ENCODE measurements at places on chromosomes 2 and 18. TPM values are rescaled to one million over a fixed set of nuclear protein-coding genes. Genes with fewer than 3 reads are reported as not detected.

NEU4 gene
- total RNA-seq: 0.31 TPM

DNA sequence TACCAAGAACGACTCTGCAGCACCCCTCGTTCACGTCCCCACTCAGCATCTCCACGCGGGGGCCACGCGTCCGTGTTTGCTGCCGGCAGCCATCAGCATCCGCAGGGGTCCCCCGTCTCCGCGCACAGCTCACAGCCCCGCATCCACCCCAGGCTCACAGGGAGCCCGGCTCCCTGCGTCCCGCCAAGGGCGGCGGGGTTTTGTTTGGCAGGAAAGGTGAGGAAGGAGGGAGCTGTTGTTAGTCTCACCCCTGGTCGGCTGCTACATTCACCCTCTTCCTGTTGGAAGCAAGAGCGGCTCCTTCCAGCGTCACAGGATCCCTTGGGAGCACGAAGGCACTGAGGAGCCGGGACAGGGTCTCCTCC is 131.0 kb upstream of the CTDP1 start:
- DNase-seq: no peak

DNA sequence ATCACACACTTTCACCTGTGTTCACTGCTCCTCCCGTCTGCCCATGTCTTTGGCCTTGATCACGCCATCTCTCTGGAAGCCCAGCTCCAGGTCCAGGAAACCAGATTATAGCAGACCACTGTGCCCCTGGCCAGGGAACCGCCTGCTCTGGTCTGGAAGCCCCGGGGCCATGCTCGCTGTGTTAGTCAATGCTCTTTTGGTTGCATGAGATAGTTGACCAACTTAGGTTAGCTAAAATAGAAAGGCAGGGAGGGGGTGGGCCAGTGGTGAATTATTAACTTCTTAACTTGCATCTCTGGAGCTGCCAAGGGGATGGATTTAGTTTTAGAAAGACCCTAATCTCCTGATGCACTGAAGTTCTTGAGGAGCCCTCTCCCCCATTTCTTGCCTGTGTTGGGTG is 232.7 kb downstream of the AGAP1 start:
- DNase-seq: no peak

DNA sequence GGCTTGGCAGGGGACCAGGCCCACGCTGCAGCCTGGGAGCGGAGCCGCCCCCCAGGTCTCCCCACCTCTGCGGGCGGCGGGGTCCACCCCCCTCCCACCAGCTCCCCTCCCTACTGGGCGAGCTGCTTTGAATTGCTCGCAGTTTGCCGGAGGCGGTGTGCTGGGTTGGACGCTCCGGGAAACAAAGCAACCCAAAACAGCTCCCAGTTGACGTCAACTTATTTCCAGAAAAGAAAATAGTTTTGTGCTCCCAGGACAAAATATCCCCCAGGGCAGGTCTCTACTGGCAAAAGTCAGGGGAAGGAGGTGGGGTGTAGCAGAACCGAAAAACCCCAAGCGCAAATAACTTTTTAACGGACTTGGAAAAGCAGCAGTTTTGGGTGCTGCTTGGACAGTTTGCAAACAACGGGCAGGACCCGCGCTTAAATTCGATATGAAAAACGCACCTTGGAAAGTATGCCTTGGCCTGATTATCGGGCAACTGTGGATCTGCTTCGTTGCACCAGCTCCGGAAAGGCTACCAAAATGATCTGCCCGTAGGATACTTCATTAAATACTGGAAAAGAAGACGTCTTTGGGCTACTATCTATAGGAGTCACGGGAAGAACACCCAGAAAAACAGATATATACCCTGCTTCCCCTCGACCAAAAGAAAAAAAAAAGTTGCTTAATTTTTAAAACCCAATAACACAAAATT is 2.8 kb upstream of the KCTD1 start:
- DNase-seq: no peak

CPS1 gene
- total RNA-seq: 1.2 TPM

DNA sequence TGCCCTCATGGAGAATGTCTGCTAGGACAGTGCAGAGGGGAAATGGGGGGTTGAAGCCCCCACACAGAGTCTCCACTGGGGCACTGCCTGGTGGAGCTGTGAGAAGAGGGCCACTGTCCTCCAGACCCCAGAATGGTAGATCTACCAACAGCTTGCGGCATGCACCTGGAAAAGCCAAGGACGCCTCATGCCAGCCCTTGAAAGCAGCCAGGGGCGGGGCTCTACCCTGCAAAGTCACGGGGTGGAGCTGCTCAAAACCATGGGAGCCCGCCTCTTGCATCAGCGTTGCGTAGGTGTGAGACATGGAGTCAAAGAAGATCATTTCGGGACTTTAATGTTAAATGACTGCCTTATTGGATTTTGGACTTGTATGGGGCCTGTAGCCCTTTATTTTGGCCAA is 157.6 kb downstream of the DSEL start:
- DNase-seq: no peak

GRCh38 chr2:54666634-54667265 is 56.7 kb upstream of the EML6 start:
- DNase-seq: no peak

FEV gene
- total RNA-seq: not detected

DNA sequence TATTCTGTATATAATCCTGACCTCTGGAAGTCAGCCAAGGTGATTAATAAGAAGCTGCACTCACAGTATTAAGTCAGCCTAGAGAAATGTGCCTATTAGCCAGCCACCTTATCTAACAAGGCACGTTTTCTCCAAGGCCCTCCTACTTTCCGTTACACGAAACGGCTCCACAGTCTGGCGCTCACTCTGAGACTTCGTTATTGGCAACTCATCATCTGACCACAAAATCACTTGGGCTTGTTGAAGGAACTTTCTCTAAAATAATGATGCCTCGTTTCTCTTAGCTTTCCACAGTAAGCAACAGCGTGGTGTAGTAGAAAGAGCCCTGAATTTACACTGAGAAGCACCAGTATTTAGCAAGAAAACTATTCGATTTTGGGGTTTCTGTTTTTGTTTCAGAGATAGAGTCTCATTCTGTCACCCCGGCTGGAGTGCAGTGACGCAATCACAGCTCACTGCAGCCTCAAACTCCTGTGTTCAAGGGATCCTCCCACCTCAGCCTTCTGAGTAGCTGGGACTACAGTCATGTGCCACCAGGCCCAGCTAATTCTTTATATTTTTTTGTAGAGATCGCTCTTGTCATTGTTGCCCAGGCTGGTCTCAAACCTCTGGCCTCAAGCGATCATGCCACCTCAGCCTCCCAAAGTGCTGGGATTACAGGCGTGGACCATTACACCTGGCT is 53.6 kb upstream of the SLC14A1 start:
- DNase-seq: peak; percentile 68

DNA sequence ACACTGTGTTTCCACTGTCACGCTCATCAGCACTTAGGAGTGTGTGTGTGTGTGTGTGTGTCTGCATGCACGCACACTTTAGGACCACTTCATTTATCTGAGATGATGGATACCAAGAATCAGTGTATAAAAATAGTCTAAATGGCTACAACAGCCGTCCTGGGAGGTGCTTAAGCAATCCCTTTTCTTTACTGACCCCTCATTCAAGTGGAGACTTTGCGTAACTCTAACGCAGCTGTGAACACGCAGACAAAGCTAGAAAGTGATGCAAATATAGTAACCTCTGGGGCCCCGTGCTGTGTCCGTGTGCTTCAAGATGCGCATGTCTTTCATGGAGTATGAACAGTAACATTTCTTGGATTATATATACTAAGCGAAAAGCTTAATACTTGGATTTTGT is 40.4 kb upstream of the RBM44 start:
- DNase-seq: no peak

DNA sequence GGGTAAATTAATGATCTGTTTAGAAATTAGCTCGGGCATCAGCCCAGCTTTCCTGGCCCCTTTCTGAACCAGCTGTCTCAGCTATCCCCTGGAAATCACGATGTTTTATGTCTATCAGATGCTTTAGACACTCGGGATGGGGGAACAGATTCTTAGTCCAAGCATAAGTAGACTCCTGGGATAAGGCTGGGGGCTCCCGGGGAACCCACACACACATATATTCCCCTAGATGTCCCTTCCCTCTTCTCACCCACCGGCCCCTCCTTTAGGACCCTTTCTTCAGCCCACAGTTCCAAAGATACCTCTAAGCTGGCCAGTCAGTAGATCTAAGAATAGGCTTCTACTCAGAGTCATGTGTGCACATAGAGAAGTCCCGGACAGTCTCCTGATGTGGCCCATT is 151.5 kb upstream of the COPS8 start:
- DNase-seq: no peak

- no peak for DNase-seq
These were observed 125.8 kb downstream of the GALNT14 start for GRCh38 chr2:31012406-31012805.

CXXC1 gene
- total RNA-seq: 136 TPM

DNA sequence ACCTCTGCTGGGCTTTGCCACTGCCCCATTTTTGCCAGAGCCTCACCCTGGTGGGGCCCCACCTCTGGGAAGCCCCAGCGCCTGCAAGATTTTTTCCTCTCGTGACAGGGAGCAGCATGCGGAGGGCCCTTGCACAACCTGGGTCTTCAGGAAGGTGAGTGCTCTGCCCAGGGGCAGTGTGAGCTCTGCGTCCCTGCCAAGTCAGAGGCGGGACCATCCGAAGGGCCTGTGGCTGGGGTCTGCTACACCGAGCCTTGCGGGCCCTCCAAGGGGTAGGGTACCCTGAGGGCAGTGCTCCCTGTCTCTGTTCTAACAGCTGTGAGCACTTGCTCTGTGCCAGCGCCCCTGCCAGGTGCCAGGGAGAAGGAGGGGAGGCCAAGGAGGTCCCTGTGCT is 5.8 kb upstream of the ODC1 start:
- no peak for DNase-seq

- DNase-seq: no peak
These were observed 113.1 kb downstream of the ICOS start for GRCh38 chr2:204049635-204050034.

DNA sequence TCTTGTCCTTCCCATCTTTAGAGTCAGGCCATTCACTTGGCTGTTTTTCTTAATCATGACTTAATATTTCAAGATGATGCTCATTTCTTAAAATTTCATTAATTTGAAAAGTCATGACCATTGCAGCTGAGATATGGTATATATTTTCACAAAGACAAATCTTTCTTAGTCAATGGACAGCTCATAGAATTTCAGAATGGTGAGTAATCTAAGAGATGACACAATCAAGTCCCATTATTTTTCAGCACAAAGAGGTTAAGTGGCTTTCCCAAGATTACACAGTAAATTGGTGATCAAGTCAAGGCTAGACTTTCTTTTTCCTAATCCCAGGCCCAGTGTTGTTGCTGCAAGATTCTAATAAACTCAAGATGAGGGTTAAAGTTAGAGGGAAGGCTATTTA is 34.4 kb upstream of the NT5C1B start:
- DNase-seq: no peak

DNA sequence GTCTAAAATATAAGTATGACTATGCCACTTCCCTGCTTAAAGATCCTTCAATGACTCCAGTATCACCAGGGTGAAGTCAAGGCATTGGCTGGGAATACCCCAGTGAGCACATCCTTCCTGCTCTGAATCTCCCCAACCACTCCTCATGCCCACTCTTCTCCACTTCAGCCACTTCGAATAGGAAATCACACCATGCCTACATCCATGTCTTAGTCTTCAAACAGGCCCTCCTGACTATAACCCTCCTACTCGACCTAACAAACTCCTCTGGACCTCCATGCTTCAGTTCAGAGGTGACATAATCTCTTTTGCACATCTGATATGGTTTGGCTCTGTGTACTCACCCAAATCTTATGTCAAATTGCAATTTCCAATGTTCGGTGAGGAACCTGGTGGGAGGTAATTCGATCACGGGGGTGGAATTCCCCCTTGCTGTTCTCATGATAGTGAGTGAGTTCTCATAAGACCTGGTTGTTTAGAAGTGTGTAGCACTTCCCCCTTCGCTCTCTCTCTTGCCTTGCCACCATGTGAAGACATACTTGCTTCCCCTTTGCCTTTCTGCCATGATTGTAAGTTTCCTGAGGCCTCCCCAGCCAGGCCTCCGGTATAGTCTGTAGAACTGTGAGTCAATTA is 87.8 kb upstream of the TFCP2L1 start:
- no peak for DNase-seq

DNA sequence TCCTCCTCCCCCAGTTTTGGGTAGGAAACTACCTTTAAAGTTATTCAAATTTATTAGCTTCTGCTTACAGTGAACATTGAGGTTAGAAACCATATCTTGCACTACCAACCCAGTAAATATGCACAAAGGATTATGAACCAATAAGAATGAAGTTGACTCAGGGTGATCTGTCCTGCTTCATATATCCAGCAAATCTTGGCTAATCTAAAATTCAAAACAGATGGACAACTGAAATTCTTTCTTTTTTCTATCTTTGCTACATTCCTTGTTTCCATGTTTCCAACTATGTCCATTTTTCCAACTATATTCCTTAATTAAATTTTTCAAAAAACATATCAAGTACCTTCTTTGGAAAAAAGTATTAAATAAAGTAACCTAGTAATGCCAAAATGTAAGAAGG is 149.3 kb downstream of the FAM124B start:
- no peak for DNase-seq

UGT1A9 gene
- not detected for total RNA-seq

- DNase-seq: peak; percentile 19
These were observed 562 bp downstream of the ANKMY1 start for GRCh38 chr2:240557101-240557751.

DNA sequence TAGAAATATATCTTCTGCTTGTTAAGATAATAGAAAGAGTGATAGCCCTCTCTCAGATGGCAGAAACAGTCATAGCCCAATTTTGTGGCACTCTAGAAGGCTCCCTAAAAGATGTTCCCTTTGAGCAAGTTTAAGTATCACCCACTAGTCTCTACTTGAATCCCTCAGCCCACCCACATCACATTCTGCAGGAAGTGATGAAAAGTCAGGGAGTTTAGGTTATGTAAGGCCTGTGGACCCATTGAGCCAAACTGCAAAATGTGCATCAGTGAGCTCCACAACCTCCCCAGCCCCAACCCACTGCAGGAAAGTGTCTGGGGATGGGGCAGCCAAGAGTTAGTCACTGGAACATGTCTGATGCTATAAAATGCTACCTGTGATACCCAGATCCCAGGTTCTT is 25.6 kb downstream of the ANKRD44 start:
- DNase-seq: no peak

- DNase-seq: no peak
These were observed 91.2 kb downstream of the SLC8A1 start for GRCh38 chr2:40360652-40361051.

GRCh38 chr2:121351521-121352318 is 66.7 kb upstream of the TFCP2L1 start:
- DNase-seq: no peak

RGPD4 gene
- not detected for total RNA-seq

DNA sequence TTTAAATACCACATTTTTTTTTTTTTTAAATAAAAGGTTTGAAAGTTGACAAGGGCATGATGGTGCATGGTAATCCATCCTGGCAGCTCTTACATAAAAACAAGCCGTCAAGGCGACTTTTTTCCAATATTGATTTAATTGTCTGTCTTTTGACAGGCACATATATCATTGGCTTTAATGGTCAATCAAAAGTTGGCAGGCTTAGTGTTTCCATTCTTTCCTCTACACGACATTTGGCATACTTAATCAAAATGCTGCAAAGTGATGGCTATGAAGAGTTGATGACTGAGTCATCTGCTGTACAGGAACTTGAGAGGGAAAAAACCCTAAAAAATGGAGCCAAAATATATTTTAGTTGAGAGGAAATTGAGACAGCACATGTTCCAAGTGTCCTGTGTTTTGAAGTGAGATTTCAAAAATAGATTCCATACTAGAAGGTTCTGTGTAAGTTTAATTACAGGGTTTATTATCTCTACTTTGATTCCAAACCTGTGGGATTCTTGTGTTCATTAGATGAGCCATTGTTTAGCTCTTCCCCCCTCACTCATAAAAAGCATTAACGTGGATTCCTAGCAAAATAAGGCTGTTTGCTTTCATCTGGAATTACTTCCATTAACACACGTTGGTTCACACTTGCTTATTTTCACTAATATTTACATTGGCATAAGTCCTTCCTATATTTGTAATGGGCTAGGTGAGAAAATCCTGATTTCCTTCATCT is 3.2 kb downstream of the TSHZ1 start:
- no peak for DNase-seq

All from activated CD8-positive, alpha-beta T cell treated with anti-CD3 and anti-CD28 coated beads, Interleukin-2, amount 10 ng/mL, durations not matched to agents 7 days and 5 days (primary cell).